Stimulated activated memory B cell treated with anti-CD40 and anti-IgM and Interleukin-4, amounts not matched to agents 10 μg/mL and 1 μg/mL and 100 μg/mL, for 72 hours (primary cell): ENCODE measurements at places on chromosomes 4 and X.

GRCh38 chrX:125883169-125883568 is 282.9 kb downstream of the DCAF12L2 start:
- no peak for ATAC-seq

DNA sequence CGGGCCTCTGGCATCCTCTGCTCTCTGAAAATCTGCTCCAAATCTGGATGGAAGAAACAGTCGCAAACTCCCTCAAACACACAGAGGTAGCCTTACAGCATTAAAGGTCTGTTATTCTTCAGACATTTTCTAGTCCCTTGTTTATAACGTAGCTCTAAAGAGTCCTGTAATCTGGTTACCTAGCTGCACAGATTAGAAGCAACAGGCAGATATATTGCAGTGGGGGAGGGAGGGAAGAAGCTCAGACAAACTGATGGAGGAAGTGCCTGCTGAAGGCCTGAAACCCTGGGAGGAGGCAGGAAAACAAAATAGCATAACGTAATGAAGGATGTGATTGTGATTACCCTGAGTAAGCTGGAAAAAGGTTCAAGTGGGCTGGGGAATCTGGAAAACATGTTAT is 39.4 kb downstream of the ZCCHC12 start:
- no peak for ATAC-seq

- peak; percentile 4 for ATAC-seq
Observed at GRCh38 chr4:148444296-148445070, 2.3 kb upstream of the NR3C2 start.

DNA sequence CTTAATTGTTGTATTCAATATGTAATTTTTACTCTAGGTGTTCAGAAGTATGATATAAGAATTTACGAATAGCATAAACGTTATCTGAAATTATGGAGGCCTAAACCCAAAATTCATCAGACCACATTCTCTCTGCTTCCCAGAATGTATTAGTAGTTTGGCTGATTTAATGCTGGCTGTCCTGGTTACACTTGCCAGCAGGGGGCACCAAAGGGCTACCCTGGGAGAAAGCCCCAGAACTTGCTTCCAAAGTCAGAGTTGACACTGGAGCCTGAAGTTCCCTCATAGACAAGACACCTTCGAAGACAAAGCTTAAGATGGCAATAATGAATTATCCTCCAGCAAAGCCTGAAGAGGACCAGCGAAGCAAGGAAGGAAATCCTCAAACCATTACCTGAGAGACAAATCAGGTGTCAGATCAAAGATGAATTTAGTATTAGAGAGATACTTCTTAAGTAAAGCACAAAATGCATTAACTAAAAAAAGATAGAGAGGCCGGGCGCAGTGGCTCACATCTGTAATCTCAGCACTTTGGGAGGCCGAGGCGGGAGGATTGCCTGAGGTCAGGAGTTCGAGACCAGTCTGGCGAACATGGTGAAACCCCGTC is 11.3 kb upstream of the ANOS1 start:
- no peak for ATAC-seq

DNA sequence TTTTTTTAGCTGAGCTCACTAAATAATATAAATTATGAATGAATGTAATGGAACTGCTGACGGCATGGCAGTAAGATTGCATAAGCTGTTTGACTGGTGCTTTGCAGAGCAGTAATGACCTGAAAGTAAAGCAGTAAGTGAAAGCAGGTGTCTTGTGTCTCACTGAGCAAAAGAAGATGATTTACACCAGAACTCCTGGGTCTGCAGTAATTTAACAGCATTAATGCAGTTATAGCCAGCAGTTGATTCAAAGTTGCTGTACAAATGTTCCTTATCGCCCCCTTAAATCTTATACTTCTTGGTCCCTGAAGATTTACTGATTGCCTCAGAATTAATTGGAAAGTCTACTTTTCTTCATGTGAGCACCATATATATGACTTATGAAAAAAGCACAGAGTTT is 187.7 kb downstream of the DCTD start:
- ATAC-seq: no peak
